AG09309 (cell line): ENCODE measurements at places on chromosomes 7 and 10.

- DNase-seq, result no peak
These were observed 16.9 kb upstream of the ENTPD1 start for GRCh38 chr10:95739056-95739455.

DNA sequence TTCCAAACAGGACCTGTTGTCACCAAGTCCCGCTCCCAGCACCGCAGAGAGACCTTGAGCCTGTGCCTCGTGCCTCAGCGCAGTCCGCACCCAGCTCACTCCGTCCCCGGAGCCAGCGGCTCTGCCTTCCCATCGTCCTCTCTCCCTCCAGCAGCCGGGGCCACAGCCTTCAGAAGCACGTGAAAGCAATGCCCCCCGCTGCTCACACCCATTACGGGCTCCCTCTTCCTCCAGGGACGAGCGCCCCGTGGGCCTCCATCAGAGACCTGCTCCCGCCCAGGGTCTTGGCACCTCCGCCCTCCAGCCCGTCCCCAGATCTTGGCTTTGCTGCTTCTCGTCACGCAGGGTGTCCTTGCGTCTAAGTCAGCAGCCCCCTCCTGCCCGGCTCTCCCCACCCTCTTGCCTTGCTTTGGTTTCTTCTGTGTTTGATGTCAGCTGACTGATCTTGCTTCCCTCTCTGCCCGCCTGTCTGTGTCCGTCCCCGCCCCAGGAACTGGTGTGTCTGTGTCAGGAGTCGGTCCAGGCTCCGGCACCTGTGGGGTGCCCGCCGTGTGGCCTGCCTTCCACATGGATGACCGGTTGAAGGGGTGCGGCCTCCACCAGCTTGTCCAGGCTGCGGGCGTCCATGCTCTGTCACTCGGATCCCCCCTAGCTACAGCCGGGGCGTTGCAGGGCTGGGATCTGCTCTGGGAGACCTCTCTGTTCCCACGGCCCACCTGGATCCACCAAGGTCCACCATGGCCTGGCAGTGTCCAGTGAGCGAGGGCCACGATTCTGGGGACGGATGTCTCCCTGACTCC, 61.9 kb downstream of the FOXL3 start:
- no peak for DNase-seq

DNA sequence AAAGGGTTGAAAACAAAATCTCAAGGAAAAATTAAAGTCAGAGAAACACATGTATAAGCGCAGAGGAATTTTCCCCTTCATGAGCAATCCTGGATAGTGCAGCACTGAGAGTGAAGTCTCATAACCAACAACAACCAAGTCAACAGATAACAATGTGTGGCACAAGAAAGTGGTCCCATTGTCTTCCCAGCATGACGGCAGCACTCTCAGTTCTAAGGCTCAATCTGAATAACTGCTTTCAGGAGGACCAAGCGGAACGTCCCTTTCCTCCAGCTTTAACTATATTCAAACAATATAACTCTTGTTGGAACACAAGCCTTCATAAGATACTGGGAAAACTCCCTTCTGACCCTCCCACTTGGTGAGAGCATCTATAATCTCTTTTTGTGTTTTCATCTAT, 137.9 kb downstream of the RAPGEF5 start:
- no peak for DNase-seq

- DNase-seq, result no peak
These were observed 149.5 kb downstream of the RGS10 start for GRCh38 chr10:119393019-119393418.

DNA sequence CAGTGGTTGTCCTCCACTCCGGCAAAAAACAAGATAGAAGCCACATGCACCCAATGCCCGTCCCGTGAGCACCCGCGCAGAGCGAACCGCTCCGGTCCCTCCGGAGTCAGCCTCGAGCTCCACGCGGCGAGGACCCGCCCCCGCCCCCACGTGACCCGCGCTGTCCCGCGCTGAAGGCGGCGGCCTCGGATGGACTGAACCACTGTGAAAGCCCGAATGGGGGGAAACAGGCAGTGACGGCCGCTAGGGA, 766 bp upstream of the EIF3B start:
- DNase-seq, result no peak

DNA sequence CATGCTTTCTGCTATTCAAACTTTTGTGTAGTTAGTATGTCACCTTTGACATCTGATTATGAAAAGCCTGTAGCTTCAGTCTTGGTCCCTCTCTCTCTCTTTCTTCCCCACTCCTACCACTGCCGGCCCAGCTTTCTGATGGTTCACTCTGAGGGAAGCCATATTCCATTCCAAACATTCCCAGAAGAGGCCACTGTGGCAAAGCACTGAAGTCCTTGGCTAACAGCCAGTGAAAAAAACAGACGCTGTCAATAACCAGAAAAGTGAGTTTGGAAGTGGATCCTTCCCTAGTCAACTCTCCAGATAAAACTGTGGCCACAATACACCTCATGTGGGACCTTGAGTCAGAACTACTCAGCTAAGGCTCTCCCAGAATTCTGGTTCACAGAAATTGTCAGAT, 950.7 kb upstream of the PHF14 start:
- no peak for DNase-seq

DNA sequence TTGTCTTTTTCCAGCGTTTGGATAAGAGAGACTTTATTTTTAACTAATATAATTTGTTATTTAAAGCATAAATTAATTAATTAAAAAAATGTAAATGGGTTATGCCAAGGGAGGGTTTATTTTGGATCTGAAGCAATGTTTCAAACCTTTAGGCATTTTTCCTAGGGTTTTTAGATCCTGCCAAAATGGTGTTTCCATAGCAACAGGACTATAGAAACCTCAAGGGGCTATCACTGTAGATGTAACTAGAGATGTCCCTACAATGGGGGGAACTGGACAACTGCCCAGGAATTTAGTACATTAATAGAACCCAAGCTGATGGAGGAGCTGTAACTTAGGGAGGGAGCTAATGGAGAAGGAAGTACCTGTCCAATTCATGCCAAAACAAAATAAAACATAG, 57.3 kb downstream of the SLC39A12 start:
- DNase-seq, result no peak

DNA sequence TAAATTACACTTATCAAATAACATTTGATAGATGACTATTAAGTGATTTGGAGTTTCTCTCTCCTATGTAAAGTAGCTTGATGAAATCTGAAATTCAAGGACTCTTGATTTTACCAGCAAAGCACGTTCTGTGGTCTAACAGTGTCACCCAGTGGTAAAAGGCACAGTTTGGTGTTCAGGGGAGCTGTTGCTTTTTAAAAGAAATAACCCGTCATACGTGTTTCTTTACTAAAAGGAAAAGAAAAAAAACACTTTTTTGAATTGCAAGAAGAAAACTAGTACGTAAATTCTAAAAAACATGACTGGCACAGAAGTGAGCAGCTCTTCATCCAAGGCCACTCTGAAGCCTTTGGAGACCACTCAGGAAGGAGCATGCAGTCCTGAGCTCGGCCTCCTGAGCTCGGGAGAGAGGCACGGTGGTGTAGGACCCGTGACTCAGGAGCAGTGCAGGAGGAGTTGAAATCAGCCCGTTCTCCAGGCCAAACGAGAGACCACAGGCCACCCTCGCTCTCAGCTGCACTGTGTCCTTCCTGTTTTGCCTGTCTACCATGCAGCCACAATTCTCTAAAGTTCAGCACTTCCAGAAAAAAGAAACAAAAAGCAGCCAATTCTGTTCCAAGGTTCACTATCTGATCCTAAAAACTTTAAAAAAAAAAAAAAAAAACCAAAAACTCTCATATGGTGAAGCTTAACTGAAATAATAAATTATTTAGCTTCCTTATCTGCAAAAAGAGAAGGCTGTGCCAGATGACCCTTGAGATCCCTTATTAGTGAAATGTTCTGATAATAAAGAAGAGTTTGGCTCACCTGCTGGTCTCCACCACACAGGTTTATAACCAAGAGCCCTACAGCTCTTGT, 212.6 kb upstream of the FRMD4A start:
- DNase-seq, result no peak

- DNase-seq, result peak; percentile 8
These were observed 31.6 kb upstream of the LEP start for GRCh38 chr7:128209229-128210035.

- no peak for DNase-seq
These were observed 40.8 kb downstream of the RBM33 start for GRCh38 chr7:155685070-155685790.

DNA sequence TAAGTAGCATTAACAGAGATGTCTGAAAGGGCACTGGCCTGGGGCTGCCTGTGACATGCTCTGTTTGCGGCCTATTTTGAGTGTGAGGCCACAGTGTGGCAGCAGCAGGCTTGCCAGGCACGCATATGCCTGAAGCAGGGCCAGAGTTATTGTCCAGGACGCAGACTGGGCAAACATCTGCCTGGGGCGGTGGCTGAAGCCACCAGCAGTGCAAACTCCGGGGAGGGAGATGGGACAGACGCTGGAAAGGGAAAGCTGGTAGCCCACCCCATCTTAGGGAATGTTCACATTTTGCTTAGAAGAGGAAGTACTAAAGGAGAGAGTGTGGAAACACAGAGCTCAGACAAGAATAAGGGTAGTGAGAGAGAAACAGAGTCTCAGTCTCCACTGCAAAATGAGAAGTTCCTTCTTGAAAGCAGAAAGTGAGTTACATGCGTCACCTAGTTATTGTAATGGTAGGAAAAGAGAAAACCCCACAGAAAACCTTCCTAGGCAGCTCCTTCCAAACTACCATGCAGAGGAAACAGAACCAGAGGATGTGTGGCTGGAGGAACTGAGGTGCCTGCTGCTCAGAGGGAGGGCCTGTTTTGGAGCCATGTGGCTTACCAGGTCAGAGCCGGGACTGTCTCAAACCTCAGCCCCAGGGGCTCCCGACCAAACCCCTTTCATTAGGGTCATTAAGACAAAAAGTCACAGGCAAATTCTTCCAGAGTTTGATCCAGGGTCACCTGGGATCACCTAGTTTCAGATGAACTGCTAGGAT, 14.5 kb downstream of the AKR1B1 start:
- no peak for DNase-seq

DNA sequence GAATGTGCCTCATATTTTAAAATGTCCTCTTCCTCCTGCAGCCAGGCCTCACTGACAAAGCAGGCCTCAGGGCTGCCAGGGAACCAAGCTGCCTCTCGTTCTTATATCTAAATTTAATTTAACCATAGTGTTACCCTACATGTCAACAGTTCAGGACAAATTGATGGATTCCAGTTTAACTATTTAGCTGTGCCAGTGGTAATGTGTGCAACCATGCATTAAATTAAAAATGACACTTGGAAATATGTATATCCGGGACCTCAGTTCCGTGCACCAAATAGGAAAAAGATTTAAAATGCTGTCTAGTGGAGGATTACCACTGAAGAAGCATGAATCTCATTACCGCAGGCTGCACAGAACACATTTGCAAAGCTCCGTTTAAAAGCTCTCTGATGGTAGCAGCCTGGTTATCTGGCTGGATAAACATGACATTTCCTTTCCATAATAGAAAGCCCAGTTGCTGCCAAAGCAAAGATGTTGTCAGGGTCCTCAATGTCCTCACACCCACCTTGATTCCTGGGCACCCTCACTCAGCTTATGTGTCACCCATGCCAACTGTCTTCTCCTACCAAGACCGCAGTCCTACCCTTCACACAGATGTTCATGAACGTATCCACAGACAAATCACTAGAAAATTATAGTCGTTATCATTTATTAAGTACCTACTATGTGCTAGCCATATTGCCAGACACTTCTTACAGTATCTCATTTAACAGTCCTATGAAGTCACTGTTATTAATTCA, 73.3 kb upstream of the FRMD4A start:
- DNase-seq, result no peak

DNA sequence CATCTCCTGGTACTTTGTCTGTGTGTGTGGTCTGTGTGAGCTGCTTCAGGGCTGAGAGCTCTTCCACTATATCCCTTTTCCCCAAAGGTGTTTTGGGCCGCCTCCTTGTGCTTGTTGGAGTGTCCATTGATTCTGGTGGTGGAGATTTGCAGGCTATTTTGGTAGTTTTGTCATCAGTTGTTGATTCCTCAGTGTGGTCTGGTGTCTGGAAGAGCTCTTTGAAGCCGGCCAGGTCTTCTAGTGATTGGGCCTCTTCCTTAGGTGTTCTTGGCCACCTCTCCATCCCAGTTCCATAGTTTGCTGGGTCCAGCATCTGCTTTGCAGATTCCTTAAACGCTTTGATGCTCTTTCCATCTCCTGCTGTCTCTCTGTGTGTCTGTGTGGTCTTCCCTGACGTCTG, 20.8 kb downstream of the MKI67 start:
- DNase-seq, result no peak

GRCh38 chr10:19480353-19480752, 335.9 kb upstream of the PLXDC2 start:
- DNase-seq, result no peak

DNA sequence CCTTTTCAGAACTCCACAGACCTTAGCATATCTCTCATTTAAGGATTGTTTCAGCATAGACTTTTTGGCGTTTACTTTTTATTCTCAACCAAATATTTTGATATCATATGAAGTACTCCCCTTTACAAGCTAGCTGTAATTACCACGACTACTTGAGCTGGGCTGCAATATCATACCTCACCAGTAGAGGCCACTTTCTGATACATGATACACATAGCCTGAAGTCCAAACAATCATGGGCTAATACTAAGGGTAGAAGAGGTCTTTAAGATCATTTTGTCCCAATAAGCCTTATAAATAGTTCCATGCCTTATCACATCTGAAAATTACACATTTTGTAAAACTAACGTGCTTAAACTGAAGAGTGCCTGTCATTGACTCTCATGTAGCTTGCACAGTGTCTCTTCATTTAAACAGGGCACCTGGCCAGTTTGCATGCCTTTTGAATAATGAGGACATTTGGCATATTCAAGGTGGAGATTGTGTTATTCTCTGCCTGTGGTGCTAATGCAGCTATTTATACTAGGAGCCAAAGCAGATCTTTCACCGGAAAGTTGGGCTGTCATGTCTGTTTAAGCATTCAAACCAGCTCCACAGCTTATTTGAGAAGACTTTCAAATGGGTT, 403.7 kb upstream of the ZMIZ1 start:
- DNase-seq, result no peak

- no peak for DNase-seq
These were observed 17.3 kb upstream of the ADRB1 start for GRCh38 chr10:114026189-114027040.

- no peak for DNase-seq
These were observed 224.4 kb downstream of the USP6NL start for GRCh38 chr10:11387044-11387443.

DNA sequence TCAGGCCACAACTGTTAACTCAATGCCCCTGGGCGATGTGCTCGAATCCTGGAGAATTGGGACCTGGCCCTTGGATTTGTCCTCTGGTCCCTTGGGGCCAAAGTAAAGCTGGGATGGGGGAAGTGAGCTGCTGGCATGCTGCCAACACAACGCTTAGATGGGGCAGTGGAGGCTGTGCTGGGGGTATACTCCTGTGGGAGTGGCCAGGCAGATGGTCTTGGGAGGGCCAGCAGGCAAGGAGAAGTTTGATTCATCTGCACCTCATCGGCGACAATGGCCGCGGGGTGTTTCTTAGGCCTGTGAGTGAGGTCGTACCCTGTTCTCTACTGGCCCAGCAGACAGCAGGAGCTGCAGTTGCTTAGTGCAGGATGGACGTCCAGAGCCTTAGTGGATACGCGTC, 139.0 kb upstream of the MTPN start:
- DNase-seq, result no peak

- DNase-seq, result no peak
These were observed 1.0 kb downstream of the PAXIP1 start for GRCh38 chr7:155001756-155002410.

- DNase-seq, result no peak
These were observed 269.2 kb downstream of the NRG3 start for GRCh38 chr10:82144153-82144552.

GRCh38 chr7:158933468-158934139, 77.2 kb downstream of the DYNC2I1 start:
- DNase-seq, result no peak
